ENCODE measurements at places on chromosomes 16 and 17. TPM values are rescaled to one million over a fixed set of nuclear protein-coding genes. Genes with fewer than 3 reads are reported as not detected.

DNA sequence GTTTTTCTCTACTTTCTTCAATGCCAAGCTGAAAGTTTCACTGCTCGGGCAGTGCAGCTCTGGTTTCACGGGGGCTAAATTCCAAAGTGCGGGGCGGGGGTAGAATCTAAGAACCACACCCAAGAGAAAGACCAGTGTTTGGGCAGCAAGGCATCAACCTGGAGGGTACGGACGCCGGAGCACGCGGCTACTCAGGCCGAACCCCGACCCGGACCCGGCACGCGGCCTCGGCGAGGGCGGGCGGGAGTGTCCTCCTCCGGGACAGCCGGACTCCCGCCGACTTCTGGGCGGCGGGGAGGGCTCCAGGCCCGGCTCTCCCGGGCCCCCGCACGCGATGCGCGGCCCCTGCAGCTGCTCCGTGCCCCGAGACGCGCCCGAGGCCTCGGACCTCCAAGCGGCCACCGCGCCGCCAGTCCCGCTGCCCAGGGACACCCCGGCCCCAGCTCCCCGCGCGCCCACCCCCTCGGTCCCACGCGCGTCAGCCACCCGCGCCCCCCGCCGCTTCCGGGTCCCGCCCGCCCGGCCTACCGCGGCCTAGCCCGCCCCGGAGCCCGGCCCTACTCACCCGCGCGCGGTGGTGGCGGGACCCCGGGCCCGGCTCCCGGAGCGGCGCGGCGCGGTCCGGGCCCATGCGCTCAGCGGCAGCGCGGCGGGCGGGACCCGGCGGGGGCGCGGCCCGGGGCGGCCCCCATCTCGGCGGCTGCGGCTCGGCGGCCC lies 561 bp downstream of the AXIN1 start:
- peak; percentile 61 for DNase-seq
- H3K27me3 ChIP-seq = no peaks in the 10 kb centered on the region
- H3K4me3 ChIP-seq = peak overlapping the region; percentile 85
- H3K27ac ChIP-seq = no peak overlapping the region

WNT3 gene
- total RNA-seq = 1.7 TPM

DNA sequence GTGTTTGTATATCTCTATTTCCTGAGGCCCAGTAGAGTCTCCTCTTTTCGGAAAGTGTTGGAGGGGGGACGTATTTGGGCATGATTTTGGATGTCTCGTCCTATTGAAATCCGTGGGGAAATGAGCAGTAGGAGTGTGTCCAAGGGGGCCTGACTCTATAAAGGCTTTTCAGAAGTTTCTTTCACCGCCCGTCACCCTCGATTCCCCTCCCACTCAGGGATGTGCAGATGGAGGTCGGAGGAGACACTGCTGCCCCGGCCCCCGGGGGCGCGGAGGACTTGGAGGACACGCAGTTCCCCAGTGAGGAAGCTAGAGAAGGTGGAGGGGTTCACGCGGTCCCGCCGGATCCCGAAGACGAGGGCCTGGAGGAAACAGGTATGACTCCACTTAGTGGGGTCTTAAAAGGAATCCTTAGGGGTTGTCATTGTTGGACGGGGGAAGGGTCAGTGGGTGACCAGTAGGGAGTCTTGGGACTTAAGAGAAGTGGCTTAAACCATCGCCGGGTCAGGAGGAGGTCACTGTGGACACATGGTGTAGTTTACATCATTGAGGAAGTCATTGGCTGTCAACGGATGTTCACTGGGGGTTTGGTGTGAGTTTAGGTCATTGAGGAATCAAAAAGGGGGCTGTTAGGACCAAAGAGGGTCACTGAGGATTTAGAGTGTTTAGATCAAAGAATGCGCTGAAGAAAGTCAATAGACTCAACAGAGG lies 424 bp downstream of the MON1B start:
- no peaks in the 10 kb centered on the region for H3K36me3 ChIP-seq
- H3K4me3 ChIP-seq = peak overlapping the region; percentile 88
- peak; percentile 37 for DNase-seq
- H3K27me3 ChIP-seq = no peaks in the 10 kb centered on the region
- H3K27ac ChIP-seq = peak overlapping the region; percentile 84

- peaks cover 63% of the 10 kb centered on the region for H3K36me3 ChIP-seq
- no peaks in the 10 kb centered on the region for H3K4me1 ChIP-seq
- no peak for DNase-seq
- no peak overlapping the region for H3K27ac ChIP-seq
- no peak overlapping the region for H3K4me3 ChIP-seq
- H3K27me3 ChIP-seq = no peaks in the 10 kb centered on the region
Measured at GRCh38 chr16:58579587-58579986, 50.0 kb downstream of the CNOT1 start.

All from neural progenitor cell (in vitro differentiated cells).